HT1080 (cell line): ENCODE measurements at places on chromosomes 16 and 17.

DNA sequence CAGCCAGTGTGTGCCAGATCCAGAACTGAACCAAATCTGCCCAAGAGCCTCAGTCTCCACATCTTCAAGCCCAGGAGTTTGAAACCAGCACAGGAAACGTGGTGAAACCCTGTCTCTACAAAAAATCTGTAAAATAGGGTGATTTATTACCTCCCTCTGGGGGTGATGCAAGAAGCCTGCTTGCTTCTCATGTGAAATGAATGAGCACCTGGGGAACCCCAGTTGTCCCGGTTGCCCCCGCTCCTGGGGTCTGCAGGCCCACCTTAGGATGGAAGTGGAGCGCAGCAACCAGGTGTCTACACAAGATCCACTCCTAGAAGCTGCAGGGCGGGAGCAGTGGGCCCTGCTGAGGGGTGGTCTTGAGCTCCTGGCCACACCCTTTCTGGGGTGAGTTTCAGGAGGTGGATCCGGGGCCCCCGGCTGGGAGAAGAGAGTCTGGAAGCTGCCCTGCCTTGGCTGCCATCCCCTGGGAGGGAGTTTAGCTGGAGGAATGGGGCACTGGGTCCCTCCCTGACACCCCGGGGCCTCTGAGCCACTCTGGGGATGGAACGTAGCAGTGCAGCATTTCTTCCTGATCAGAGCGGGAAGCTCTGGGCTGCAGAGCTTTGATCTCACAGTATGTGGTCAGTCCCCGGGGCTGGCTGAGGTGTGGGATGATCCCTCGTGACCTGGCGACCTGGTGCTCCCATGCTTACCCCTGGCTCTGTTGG lies 117.8 kb downstream of the RAB11FIP4 start:
- DNase-seq, result no peak

- DNase-seq, result no peak
These were observed 1.0 kb downstream of the GSDMA start for GRCh38 chr17:39963829-39964228.

DNA sequence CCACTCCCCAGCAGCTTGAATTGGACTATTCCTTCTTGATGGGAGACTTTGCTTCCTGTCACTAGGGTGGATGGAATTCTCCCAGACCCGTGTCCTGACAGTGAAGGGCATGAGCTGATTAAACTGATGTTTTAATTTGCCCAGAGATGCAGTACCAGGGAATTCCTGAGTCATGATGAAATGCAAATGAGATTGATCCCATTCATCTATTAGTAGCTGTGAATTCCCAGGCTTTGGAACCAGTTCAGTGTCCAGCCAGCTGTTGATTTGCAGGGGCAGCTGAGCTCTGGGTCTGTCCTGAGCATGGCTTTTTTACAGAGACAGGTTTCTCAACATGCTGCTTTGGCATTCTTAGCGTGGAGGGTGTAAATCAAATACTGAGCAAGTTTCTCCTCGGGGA lies 157.9 kb downstream of the PITPNC1 start:
- no peak for DNase-seq

GRCh38 chr16:63578791-63579190 lies 1542.6 kb upstream of the CDH8 start:
- no peak for DNase-seq

GRCh38 chr16:9665851-9666271 lies 516.4 kb downstream of the GRIN2A start:
- peak; percentile 2 for DNase-seq

DNA sequence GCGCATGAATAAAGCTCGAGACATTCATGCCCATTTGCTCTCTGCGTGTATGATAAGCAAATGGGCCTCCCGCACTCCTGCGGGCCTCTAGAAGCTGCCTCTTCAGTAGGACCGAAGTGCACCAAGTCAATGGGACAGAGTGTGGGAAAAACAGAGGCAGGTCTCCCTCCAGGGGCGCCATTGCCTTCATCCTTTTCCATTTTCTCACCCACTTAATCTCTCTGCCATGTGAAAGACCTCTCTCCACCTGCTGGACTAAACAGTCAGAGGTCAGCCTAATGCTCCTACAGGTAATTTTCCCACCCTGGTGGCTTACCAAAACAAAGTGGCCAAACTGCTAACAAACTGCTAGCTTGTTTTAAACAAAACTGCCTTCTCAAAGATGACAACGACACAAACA lies 210.9 kb downstream of the ZFHX3 start:
- DNase-seq, result peak; percentile 16

DNA sequence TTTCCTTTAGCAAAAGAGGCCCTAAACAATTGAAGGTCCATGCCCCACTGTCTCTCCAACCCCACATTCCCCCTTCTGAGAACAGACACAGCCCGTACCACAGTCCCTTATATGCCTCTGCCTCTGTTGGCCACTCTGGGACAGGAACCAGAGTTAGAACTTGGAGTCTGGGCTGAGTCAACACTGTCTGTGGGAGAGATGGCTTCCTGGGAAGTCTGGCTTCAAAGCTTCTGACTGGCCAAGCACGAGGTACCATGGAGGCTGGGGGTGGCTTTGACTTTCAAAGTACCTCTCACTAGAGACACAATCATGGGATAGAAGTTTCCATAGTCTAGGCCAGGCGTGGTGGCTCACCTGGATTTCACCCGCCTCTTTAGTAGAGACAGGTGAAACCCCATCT lies 14.9 kb upstream of the SPOP start:
- DNase-seq, result no peak

GRCh38 chr17:69729944-69730343 lies 315.4 kb downstream of the MAP2K6 start:
- peak; percentile 73 for DNase-seq

DNA sequence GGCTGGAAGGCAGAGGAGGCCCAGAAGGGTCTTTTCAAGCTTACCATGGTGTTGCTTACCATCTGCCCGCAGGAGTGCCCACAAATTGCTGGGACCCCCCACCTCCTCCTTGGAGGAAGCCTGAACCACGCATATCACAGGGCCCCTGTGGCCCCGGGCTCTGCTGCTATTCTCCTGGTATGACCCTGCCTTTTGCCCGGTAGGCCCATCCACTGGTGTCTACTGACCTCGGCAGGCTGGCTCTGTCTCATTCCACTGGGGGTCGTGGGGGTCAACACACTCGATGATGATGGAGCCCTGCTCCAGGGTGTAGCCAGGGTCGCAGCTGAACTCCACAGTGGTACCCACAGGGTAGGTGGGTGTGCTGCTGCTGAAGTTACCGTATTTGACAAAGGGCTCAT lies 8.2 kb upstream of the PHF12 start:
- DNase-seq, result no peak

- no peak for DNase-seq
These were observed 1512.0 kb upstream of the GOT2 start for GRCh38 chr16:60246086-60246485.

DNA sequence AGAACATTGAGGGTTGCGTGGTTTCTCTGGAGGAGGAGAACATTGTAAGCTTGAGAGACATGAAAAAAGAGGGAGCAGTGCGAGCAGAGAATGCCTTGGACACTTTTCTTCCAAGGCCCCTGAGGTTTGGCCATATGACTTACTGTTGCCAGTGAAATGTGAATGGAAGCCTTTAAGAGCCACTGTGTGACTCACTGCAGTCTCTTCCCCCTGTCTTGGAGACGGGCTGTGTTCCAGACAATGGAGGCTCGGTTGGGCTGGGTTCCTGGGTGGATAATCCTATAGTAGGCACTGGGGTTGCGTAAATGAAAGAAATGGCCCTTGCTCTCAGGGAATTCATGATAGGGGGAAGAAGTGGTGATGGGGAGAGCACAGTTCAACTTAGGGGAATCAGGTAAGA lies 75.5 kb downstream of the SHISA9 start:
- peak; percentile 38 for DNase-seq
